ENCODE measurements at places on chromosomes 12 and 14.

DNA sequence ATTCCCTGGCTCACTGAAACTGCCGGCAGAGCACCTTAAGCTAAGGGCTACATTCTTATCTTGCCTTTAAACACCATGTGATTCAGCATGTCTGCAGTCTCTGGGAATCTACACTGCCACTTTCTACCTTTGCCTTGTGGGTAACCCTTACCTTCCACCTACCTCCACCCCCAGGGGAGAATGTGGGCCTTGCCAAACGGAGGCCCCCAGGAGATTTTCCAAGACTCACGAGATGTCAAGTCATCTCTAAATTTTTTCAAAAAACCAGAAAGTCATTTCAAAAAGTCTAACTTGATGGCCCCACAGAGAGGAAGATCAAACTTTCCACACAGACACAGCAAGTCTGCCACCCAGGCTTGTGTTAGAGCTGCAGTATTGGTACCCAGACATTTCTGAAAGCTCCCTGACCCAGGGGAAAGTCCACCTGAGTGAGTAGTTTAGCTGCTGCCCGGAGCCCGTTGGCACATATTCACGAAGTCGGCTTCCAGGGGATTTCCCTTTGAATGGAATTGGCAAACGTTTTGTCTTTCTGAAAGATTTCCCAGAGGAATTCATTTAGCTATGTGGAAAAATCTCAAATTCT is 4.7 kb upstream of the PSMA6 start:
- DNase-seq: no peak

DNA sequence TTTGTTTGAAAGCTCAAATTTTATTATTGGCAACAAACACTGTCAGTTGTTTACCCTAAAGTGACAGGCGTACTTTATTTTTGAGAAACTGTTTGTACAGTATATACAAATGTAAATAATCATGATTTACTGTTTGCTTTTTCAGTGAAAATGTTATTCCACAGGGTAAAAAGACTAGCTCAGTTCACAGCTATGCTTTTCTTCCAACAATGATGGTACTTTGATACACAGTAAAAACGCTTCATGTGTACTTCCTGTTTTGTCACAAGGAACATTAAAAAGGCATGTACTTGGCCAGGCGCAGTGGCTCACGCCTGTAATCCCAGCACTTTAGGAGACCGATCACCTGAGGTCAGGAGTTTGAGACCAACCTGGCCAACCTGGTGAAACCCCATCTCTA is 53.7 kb downstream of the MON2 start:
- DNase-seq: no peak

- DNase-seq: no peak
These were observed at the start of gene PPP1R1A for GRCh38 chr12:54588110-54588889. Gene PPP1R1A, minus strand, starts transcription at chr12:54588659. Its CDS starts 171 bp downstream, at chr12:54588488.

GRCh38 chr14:67418401-67419191 is 6.6 kb upstream of the PLEK2 start:
- DNase-seq: no peak

- no peak for DNase-seq
These were observed 121.2 kb upstream of the SLC35F4 start for GRCh38 chr14:57987051-57987450.

- no peak for DNase-seq
These were observed 2.3 kb downstream of the DGKA start for GRCh38 chr12:55933169-55933798.

- DNase-seq: no peak
These were observed 1.9 kb upstream of the DHRS4 start for GRCh38 chr14:23951590-23952201.

GRCh38 chr12:50579757-50580267 is 75.0 kb downstream of the DIP2B start:
- no peak for DNase-seq
